ENCODE measurements at places on chromosomes 11 and 22. TPM values are rescaled to one million over a fixed set of nuclear protein-coding genes. Genes with fewer than 3 reads are reported as not detected.

The DEFB131B gene
- total RNA-seq = not detected

The DUSP8 gene
- 7.6 TPM for total RNA-seq

The RTN4RL2 gene
- total RNA-seq = 0.20 TPM

The OR52I2 gene
- total RNA-seq = not detected

The TIMP3 gene
- total RNA-seq = 0.07 TPM

The MICAL2 gene
- total RNA-seq = 31.9 TPM

The SLC29A2 gene
- 9.8 TPM for total RNA-seq

- DNase-seq = no peak
These were observed 23.2 kb upstream of the NRGN start for GRCh38 chr11:124716591-124716990.

DNA sequence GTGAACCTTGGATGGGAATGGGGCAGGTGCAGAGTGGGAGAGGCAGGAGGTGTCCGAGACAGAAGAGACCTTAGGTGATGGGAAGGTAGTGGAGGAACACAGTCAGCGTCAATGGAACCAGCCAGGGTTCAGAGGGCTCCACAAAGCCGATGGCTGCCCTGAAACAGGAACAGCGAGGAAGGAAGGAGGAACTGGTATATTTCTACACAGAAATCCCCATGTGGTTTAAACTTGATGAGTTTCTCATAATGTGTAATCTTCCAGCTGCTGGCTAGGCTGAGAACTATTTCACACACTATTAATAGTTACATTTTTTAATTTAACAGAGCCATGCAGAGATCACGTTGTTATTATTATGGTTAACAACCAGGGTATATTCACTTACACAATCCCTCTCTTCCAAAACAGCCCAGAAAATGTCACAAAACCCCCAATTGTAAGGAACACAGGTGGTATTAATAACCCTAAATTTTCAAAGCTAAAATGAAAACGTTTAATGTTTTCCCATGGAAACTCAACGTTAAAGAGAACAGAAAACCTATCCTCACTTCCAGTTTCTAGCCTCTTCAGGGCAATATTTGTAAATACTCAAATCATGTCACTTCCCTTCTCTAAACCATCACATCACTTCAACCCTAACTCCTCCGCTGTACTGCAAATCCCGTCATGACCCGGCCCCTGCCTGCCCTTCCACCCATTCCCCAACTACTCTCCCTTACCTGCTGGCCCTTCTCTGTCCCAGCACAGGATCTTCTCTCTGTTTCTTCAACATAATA is 74.5 kb upstream of the ARFGAP3 start:
- DNase-seq = no peak

DNA sequence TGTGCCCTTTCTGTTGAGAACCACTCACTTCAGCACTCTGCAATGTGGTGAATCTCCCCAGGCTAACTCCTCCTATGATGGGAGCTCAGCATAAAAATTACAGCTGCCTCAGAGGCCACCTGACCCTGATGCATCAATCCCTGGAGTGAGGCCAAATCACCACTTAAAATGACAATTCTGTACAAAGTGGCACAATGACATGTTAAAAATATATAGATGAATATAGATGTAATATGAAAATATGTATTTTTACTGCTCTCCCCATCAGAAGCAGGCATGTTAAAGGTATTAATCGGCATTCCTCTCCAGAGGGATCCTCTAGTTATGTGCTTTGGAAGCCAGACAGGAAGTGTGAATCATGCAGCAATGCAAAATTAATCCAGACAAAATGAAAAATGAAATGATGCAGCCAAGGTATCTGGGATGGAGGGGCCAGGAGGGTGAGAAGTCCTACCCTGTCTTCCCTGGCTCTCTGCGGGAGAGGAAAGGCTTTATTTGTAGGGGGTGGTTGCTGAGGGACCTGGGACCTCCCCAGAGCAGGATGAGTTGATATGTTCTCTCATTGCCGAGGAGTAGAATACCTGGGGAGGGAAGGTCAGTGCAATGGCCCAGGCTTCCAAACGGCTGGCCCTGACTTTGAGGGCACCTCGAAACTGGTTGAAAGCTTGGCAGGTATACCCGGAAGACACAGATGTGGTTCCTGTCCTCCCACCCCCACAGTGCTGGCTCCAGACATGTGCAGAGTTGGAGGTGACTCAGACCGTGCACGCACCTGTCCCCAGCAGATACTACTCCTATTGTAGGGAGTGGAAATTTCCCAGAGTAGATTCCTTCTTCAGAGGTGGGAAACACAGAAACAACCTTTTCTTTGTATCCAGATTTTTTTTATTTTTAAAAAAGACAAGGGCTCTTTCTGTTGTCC is 347.9 kb upstream of the NCAM1 start:
- no peak for DNase-seq

GRCh38 chr11:82959987-82960778 is 58.6 kb downstream of the DDIAS start:
- DNase-seq = peak; percentile 53

GRCh38 chr11:114185436-114185835 is 110.8 kb upstream of the NNMT start:
- peak; percentile 67 for DNase-seq

GRCh38 chr11:112394304-112394703 is 133.6 kb upstream of the PLET1 start:
- DNase-seq = no peak

DNA sequence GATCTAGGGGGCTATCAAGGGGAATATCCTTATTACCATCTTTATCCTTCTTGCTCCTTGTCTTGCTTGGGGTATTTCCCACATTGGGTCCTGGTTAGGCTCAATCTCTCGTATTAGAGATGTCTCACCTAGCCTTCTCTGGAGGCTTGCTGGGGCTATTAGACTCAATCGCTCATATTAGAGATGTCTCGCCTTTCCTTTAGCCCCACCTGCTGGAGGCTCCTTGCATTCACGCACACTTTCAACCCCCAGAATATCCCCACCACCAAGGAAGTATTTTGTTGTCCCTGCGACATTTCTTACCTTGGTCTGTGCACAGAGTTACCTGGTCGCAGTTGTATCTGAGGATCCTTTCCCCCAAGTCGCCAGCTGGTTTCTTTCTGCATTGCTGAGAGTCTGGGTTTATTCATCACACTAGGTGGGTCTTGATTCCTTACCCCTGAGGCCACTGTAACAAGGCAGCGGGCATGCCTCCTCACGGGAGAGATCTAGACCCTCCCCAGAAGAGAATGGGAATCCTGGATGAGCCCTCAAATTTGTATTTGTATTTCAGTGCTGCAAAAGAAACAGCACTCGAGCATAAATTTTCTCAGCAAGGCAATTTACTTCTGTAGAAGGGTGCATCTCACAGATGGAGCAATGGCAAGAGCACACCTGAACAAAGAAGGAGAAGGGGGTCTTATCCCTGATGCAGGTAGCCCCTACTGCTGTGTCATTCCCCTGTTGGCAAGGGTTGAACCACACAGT is 15.9 kb upstream of the HYLS1 start:
- no peak for DNase-seq

- no peak for DNase-seq
These were observed 1.7 kb downstream of the CREBZF start for GRCh38 chr11:85663080-85663752.

GRCh38 chr11:19659529-19659928 is 53.1 kb upstream of the NAV2 start:
- no peak for DNase-seq

- no peak for DNase-seq
These were observed 10.7 kb upstream of the IL18BP start for GRCh38 chr11:71988050-71988449.

GRCh38 chr22:27386186-27386585 is 415.4 kb downstream of the MN1 start:
- no peak for DNase-seq

DNA sequence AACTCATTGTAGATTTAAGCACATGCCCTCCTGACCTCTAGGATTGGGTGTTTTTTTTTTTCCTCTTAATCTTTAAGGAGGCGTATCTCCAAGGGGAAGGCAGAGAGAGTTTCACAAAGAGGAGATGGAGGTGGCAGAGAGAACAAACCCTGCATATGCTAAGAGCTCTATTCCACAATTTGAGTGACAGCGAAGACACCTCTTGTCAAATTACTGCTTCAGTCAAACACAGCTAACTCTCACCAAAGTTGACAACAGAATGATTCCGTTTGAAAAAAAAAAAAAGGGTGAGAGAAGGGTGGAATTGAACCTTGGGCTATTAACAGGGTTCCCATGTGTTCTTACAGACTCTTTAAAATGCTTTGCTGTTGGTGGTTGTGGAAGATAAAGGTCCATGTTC is 112.6 kb downstream of the NXPE2 start:
- DNase-seq = no peak

- DNase-seq = no peak
These were observed 236.8 kb upstream of the NCAM1 start for GRCh38 chr11:112724496-112724790.

DNA sequence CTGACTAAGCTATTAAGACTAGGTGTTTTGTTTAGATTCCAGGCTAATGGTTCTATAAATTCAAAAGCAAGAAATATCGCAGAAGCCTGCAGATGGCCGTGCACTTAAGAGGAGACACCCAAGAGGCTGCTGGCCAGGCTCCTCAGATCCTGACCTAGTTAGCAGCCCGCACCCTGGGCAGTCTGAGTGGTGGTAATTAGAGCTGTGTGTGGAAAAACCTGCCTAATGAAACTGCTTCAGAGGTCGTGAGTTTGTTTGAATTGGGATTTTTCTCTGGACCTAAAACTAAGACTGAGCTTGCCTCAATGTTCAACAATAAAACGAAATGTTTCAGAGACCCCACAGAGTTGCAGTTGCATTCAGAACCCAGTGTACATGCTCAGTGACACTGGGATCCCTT is 627.7 kb downstream of the OPCML start:
- DNase-seq = no peak

DNA sequence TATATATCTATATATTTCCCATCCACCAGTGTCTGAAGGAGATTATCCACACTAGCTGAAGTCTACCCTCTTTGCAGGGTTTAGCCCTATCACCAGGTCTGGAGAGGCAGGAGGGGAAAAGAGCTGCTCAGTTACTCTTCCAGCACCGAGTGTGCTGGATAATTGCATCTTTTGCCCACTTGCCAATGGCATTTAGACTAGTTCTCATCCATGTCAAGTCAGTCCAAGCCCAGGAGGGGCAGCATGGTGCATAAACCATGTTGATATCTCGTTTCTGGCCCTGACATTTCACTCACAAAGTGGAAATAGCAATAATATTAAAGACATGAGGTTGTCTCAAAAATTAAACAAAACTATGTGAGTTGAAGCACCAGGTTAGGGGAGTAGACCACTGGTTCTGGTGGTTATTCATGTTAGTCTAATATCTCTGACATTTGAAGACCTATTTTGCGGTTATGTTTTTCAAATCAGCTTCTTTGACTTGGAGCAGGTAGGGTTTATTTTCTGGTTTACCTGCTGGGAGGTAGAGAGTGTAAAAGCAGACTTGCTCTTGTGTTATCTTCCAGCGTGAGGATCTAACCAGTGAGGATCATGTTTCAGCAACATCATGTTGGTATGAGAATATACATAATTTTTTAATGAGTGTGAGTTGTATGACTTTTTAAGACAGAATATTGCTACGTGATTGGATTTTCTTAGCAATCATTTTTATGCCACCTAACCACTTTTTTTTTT is 273.2 kb upstream of the KIRREL3 start:
- DNase-seq = no peak

Measured in T-cell (primary cell).